Stimulated activated CD4-positive, alpha-beta T cell treated with anti-CD3 and anti-CD28 coated beads, Interleukin-15, amount 100 ng/mL, for 1 hour (primary cell): ENCODE measurements at places on chromosomes 2 and 18.

DNA sequence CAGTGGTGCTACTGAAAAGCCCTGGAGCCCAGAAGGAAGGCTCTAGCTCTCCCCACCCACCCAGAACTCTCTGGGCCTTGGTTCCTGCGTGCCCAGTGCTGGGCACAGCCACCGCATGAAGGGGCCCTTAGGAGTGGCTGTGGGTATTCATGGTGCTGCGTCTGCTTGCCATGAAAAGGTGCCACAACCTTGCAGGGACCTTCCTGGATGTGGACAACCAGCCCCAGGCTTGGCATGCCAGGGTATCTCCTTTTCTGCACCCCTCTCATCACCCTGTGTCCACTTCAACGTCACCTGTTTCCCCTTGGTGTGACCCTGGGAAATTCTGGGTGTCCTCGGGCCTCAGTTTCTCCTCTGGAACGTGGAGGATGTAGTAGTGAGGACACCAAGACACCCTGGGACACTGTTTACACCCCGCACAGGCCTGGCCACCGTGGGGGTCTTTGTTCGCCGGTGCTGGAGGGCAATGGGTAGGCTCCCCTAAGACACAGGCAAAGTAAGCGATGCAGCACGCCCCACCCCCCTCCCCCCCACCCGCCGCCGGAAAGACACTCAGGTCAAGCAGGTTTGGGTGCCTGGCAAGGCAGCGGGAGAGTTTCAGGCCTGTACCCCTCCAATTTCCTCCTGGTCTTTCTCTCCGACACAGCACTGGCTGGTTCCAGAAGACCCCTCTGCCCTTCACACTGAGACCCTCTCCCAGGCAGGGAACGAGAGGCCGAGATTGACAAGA, 34.8 kb upstream of the TAF1B start:
- DNase-seq, result no peak

GRCh38 chr2:177225965-177226360, 13.4 kb downstream of the HNRNPA3 start:
- DNase-seq, result no peak

DNA sequence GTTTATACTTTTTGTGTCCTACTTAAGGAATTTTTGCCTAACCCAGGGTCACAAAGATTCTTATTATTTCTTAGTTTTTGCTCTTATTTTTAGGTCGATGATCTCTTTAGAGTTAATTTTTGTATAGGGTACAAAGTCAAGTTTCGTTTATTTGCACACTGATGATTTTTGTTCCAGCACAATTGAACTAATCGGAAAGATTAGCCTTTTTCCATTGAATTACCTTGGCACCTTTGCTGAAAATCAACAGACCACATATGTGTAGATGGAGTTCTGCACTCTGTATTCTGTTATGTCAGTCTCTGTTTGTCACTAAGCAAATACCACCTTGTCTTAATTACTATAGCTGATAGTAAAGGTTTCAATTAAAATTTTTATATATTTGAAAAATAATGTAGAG, 18.7 kb downstream of the EML4 start:
- DNase-seq, result no peak

- no peak for DNase-seq
These were observed 161.3 kb downstream of the INSIG2 start for GRCh38 chr2:118249531-118249930.

GRCh38 chr2:223889229-223889628, 51.8 kb upstream of the AP1S3 start:
- no peak for DNase-seq

GRCh38 chr2:102606353-102606752, 13.0 kb upstream of the SLC9A2 start:
- no peak for DNase-seq

DNA sequence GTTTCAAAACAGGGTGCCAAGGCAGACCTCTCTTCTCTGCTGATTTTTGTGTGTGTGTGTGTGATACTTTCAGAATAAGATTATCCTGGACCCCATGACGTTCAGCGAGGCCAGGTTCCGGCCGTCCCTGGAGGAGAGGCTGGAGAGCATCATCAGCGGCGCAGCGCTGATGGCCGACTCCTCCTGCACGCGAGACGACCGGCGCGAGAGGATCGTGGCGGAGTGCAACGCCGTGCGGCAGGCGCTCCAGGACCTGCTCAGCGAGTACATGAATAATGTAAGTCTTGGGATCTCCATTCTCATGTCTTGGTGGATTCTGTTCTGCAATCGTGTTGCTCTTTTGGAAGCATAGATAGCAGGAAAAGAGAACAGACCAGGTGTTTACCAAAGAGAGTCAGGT, 395.0 kb downstream of the LRRTM1 start:
- DNase-seq, result no peak

DNA sequence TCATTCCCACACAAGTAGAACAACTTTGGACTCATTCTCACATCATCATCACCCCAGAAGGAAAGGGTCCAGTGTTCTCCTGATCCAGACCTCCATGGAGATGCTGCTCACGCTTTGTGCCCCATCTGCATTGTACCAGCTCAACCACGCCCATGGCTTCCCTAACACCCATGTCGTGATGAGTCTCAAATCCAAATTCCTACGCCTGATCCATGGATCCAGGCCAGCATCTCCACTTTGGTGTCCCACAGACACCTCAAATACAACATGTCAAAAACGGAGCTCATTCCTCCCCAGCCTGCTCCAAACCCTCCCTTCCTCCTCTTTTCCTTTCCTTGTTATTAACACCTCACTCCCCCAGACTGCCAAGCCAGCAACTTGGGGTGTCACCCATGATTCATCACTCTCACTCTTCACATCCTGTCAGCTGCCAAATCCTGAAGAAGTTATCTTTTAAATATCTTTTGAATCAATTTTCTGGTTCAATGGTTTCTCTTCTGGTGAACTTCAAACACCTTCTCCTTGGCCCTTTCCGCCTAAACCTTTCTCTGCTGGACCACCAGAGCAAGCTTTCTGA, 30.2 kb upstream of the FAM124B start:
- no peak for DNase-seq

DNA sequence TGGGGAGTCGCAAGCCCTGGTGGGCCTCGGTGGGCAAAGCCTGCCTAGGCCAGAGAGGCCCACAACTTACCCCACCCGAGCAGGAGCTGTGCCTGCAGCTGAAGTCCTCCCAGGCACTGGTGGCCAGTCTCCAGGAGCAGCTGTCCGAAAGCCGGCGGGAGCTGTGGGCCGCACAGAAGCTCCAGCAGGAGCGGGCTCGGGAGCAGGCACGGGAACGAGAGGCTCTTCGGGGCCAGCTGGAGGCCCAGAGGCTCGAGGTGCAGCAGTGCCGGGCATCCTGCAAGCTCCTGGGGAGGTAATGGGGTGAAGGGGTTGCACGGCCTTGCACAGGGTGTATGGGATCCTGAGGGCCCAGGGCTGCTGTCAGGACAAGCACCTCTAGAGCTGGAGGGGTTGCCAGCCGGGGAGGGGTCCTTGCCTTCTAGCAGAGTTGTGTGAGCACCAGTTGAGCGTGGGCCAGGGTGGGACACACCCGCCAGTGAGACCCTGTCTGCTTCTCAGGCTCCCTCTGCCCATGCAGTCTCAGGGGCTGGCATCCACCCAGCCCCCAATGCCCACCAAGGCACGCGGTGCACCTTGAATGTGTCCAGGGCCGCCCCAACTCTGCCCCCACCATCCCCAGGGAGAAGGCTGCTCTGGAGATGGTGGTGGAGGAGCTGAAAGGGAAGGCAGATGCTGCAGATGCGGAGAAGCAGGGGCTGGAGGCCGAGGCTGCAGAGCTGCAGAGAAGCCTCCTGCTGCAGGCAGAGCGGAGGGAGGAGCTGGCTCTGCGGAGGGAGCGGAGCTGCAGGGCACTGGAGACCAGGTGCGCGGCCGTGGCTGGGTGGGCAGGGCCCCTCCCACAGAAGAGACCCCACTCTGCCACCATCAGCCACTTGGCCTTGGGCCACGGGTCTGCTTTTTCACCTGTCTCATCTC, 27.2 kb downstream of the CROCC2 start:
- DNase-seq, result no peak

GRCh38 chr2:147173189-147173581, 671.6 kb upstream of the ACVR2A start:
- no peak for DNase-seq

- DNase-seq, result no peak
These were observed 21.2 kb downstream of the FOSL2 start for GRCh38 chr2:28413899-28414295.

DNA sequence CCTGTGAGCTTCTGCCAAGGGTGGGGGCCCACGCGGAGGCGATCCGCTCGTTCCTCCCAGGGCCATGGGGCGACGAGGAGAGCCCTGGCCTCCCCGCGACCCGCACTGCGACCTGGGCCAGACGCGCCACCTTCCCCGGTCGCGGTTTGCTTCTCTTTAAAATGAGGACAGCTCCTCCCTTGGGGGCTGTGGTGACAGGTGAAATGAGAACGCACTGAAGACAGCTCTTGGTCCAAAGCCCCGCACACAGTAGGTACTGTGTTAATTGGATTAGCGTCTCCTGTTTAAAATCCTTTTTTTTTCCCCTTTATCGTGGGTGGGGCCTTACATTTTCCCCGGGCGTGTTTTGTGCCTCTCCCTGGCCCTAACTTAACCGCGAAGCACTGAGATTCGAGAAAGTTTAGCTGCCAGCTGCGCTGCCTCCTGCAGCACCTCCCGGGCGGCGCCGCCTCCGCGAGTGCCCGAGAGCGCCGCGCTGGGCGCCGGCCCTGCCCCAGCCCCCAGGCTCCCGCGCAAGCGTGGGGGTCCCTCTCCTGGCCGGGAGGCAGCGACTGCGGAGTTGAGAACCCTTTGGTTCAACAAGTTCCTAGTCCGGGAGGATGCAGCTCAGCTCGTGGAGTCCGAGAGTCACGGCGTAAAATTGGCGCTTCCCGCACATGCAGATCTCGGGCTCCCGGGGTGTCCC, 1.1 kb downstream of the HPCAL1 start:
- DNase-seq, result no peak

GRCh38 chr2:142973160-142973821, 95.8 kb downstream of the KYNU start:
- DNase-seq, result no peak
